Endothelial cell (in vitro differentiated cells): ENCODE measurements at places on chromosomes 1 and 21.
A peak's percentile ranks its signal among the peaks of the same experiment; 100 is the strongest.

GRCh38 chr21:46634966-46635323 is 529 bp upstream of the PRMT2 start:
- DNase-seq = no peak

DNA sequence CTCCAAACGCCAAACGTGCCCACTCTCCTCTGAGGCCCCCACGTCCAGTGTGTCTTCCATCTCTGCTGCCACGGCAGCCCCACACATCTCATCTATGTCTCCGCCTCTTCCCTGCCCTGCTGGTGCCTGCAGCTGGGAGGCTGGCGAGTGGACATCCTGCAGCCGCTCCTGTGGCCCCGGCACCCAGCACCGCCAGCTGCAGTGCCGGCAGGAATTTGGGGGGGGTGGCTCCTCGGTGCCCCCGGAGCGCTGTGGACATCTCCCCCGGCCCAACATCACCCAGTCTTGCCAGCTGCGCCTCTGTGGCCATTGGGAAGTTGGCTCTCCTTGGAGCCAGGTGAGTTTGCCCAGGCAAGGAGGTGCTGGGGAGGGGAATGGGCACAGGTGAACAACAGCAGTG is 8.6 kb downstream of the ADAMTSL4 start:
- DNase-seq = no peak

- peak; percentile 3 for DNase-seq
Measured at GRCh38 chr21:45998871-45999580, 17.5 kb downstream of the COL6A1 start.

DNA sequence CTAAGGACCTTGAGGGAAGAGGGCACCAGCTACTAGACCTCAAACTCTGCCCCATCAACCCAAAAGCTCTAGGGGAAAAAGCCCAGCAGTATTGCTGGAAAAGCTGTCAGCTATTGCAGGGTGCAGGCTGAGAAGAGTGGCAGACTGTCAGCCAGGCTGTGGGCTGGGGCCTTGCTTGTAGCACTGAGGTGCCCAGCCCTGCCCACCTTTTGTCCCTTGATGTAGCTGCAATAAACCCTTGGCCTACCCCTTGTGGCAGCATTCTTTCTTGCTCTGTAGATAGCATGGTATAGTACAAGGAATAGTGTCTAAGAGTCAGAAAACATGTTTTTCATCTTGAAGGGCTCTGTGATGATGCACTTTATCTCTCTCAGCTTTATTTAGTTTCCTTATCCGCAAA is 39.4 kb downstream of the CDC14A start:
- DNase-seq = no peak
